Stimulated activated CD8-positive, alpha-beta memory T cell treated with anti-CD3 and anti-CD28 coated beads, Interleukin-2, amount 100 ng/mL, for 48 hours (primary cell): ENCODE measurements at places on chromosomes 3 and 15.
A peak's percentile ranks its signal among the peaks of the same experiment; 100 is the strongest.

DNA sequence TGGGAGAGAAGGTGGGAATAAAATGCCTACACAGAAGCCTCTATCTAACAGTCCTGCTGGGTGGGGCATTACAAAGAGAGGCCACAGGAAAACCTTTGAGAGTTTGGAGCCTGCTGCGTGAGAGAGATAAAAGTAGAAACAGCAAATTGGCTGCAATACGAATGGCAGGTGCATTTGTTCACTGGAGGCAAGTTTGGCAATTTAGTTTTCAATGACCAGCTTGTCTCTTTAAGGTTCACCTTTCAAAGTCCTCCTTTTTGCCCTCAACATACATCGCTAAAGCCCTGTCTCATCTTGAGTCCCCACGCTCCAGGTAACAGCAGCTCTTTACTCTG lies 405.7 kb downstream of the LSAMP start:
- no peak for DNase-seq

- DNase-seq: no peak
These were observed 20.6 kb downstream of the FAN1 start for GRCh38 chr15:30924353-30924752.

DNA sequence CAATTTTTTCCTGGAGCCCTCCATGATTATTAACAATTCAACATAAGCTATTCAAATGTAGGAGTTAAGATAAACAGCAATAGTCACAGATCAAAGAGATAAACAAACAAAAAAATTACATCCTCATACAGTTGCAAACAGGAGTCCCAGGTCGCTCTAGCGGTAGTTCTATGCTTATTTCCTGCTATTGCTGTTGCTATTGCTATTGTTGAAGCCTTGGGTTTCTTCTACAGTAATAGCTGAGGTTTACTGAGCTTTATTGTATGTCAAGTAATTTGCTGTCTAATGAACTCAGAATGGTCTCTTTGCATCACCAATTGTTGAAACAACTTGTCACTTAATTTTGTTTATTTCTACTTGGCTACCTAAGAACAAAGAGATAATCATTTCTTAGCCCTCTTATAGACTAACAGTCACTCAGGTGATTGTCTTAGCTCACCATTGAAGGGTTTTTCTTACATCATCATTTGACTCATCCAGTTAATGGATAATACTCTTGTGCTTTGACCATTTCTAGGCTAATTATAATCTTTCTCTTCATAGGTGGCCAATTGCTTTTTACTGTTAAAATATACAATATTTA lies 654.6 kb downstream of the MECOM start:
- DNase-seq: no peak

GRCh38 chr3:47362701-47363100 lies 18.1 kb upstream of the PTPN23 start:
- DNase-seq: no peak

DNA sequence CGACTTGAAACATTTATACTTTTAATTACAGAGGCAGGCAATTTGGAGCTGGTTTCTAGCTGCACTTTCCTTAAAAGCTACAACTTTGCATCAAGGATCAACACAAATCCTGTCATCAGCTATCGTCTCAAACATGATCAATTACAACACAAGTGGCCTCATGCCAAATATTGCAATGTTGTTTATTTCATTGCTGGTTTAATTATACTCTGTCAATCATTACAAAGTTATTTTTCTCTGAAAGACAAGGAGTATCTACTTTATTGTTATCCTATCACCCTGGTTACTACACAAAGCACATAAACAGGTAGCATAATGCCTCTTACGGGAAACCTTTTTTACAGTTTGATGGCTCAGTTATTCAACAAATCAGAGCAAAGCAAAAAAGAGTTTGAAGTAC lies 58.0 kb upstream of the FOXB1 start:
- no peak for DNase-seq

GRCh38 chr15:70083946-70084345 lies 13.8 kb downstream of the TLE3 start:
- DNase-seq: no peak

DNA sequence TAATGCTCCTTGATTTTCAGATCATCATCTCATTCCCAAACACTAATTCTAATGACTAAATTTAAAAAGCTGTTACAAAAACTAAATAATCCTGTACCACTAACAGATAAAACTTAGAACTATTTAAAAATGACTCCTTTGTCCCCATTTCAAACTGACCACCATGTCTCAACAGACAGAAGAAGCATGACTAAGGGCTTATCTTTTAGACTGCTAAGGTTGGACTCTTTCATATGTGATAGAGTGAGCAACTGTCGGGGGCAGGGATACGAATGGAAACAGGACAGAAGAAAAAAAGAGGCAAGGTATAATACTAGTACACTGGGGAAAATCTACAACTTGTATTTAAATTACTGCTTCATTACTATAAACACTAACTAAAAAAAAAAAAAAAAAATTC lies 23.3 kb downstream of the SNX4 start:
- no peak for DNase-seq

DNA sequence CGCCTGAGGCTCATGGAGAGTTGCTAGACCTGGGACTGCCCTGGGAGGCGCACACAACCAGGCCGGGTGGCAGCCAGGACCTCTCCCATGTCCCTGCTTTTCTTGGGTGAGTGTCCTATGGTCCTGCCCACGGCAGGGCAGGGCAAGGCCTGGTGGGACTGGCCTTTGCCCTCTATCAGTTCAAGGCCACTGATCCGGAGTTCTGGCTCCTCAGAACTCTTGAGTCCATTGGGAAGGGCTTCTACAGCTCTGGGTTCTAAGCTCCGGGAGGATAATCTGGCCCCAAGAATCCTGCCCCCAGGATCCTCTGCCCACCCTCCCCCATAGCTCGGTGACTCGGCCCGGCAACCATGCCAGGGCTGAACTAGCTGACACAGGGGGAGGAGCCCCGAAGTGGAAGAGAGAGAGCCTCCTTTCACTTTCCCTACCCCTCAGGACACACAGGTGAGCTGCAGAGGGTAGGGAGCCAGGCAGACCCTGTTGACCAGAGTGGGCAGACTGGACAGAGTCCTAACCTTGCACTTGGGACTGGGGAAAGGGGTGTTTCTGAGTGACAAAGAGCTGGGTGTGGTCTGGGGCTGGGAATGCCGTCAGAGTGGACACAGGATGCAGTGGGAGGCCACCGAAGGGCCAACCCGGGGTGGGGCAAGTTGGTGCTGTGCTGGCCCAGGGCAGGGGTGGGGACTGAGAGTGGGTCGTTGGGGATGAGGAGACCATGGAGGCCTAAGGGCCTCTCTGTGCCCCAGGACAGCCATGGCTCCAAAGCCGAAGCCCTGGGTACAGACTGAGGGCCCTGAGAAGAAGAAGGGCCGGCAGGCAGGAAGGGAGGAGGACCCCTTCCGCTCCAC lies 664 bp downstream of the PARP3 start:
- DNase-seq: peak; percentile 39

GRCh38 chr3:129773691-129774663 lies 119.5 kb downstream of the TMCC1 start:
- no peak for DNase-seq

- no peak for DNase-seq
These were observed 654.9 kb upstream of the TBL1XR1 start for GRCh38 chr3:177852001-177852807.

- no peak for DNase-seq
These were observed 24.1 kb downstream of the CSTA start for GRCh38 chr3:122349171-122349570.

GRCh38 chr3:126960604-126960995 lies 22.3 kb upstream of the PLXNA1 start:
- no peak for DNase-seq

- no peak for DNase-seq
These were observed 13.3 kb upstream of the CSPG4 start for GRCh38 chr15:75725719-75726607.

DNA sequence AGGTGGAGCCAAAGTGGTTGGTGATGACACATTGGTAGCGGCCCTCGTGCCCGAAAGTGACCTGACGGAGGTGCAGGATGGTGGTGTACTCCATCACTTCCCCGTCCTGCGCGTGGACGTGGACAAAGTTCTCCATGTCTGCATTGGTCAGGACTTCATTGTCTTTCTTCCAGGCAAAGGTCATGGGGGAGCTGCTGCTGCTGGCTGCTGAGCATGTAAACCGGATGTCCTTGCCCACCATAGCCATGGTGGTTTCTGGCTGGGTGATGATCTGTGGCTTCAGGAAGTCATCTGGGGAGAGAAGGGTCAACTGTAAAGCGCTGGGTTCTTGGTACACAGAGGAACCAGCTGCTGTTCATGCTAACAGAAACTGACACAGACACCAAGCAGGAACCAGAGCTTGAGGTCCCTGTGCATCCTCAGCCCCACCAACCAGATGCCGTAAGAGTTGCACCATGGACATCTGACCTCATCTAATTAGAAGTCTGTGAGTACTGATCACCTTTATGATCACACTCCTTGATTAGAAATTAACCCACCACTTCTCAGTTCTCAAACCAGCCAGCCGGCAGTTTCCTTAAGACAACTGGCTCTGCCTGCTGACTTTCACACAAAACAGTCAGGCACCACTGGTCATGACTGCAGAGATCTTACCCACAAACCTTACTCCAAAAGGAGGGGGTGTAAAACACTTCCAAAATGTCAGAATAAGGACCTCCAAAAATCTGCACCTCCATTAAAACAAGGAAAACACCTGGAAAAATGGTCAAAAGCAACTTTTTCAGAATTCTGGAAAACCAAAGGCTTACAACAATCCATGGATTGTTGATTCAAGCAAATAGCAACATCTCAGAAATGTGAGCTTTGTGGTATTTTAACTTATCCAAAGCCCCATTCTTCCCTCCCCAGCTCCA lies 114.6 kb downstream of the LRIG1 start:
- no peak for DNase-seq

GRCh38 chr15:97126553-97127233 lies 796.2 kb downstream of the NR2F2 start:
- no peak for DNase-seq

DNA sequence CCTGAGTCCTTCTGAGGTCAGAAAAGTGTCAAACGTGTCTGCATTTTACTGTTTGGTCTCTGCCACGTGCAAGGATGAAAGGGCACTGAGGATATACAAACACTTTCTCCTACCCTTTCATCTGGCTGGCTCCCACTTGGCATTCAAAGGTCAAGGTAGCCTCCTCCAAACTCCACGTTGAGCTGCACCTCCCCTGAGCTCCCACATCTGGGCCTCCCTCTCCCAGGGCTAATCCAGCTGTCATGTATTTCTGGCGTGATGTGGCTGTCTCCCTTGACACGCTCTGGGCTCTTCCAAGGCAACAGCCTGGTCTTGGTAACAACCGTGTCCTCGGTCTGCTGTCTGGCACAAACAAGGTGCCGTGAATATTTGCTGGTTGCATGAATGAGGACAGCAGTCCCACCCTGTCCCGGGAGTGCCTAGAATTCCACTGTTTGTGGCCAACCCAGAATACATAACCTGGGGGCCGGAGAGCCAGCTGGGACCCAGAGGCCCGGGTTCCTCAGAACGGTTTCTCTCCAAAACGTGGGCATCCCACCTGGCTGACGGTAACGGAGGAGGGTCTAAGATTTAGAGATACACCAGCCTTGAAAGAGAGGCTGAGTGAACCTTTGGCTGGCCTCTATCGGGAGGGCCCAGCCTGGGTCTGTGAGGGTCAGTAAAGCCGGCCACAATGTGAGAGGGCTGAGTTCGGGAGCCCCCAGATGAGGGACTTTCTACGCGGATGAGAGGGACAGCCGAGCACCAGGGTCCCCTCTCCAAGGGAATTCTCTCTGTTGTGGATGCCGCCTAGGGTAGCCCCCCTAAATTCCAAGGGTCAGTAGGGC lies 767 bp downstream of the GLT8D1 start:
- no peak for DNase-seq

GRCh38 chr3:101185341-101185740 lies 135.0 kb downstream of the IMPG2 start:
- DNase-seq: no peak

DNA sequence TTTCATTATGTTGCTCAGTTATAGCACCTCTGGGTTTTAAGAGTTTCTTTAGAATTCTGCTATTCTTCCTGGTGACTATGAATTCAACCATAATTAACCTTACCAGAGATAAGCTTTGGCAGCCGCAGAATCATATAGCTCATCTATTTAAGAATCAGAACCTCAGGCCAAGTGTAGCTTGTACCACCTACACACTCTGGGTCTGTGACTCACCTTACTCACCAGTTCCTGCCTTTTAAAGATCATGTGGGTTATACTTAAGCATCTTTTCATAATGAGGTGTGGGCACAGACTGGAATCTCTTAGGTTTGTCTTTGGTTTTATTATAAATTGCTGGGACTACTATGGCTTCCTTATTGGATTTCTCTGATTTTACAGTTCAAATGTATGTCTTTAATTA lies 21.9 kb downstream of the CDV3 start:
- no peak for DNase-seq

GRCh38 chr3:146256851-146257486 lies 6.1 kb upstream of the PLSCR4 start:
- no peak for DNase-seq

GRCh38 chr3:17802950-17803349 lies 60.5 kb upstream of the TBC1D5 start:
- no peak for DNase-seq

DNA sequence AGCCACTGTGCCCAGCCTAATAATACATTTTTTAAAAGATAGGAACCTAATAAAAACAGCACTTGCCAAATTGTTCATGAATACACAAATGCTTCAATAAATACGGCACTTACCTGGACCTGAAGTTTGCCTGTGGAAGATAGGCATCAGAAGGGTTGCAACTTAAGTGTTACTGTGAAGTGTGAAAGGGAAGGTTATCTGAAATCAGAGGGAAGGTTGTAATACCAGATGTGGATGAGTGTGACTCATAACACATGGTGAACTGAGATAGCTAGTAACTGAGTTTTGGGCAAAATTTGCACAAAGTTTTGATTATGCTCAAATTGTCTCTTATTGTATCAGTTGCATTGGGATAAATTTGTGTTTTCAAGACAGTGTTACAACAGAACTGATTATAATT lies 68.0 kb downstream of the ATP11B start:
- no peak for DNase-seq

DNA sequence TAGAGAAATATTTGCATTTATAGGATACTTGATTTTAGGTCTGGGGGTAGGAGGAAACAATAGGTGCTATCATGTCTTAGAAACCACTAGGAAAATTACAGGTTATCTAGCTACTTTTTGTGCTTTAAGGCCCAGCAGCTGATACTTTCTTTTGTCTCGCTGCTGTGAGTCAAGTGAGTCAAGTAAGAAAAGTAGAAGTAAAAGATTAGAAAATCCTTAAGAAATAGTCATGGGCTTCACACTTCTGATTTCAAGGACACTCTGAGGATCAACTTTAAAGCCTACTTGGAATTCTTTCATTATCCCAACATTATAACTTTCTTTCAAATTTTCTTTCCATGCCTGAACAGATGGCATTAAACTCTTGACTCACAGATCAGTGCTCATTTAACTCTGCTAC lies 95.2 kb upstream of the RBMS3 start:
- DNase-seq: no peak

GRCh38 chr15:78064544-78064943 lies 13.0 kb downstream of the TBC1D2B start:
- DNase-seq: no peak
